Activated CD4-positive, alpha-beta T cell treated with anti-CD3 and anti-CD28 coated beads for 24 hours (primary cell): ENCODE measurements at places on chromosomes 6 and 20.

GRCh38 chr6:43578748-43579147 is 2.8 kb downstream of the POLH start:
- no peak for DNase-seq

DNA sequence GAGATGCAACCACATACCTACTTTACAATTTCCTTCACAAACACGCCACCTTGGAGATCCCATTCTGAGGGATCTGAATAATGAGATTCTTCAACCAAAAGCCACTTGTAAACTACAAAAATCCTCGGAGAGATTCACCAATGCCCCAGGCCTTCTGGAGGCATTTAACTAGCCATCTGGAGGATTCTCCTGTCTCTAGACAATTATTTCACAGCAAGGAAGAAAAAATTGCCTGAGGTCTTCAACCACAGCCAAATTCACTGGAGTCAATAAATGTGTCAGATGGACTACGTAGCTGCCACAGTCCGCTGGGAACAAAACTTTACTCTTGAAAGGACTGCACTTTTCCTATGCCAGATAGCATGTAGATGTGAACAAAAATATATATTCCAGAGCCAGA is 19.0 kb upstream of the DCDC2 start:
- DNase-seq, result no peak

DNA sequence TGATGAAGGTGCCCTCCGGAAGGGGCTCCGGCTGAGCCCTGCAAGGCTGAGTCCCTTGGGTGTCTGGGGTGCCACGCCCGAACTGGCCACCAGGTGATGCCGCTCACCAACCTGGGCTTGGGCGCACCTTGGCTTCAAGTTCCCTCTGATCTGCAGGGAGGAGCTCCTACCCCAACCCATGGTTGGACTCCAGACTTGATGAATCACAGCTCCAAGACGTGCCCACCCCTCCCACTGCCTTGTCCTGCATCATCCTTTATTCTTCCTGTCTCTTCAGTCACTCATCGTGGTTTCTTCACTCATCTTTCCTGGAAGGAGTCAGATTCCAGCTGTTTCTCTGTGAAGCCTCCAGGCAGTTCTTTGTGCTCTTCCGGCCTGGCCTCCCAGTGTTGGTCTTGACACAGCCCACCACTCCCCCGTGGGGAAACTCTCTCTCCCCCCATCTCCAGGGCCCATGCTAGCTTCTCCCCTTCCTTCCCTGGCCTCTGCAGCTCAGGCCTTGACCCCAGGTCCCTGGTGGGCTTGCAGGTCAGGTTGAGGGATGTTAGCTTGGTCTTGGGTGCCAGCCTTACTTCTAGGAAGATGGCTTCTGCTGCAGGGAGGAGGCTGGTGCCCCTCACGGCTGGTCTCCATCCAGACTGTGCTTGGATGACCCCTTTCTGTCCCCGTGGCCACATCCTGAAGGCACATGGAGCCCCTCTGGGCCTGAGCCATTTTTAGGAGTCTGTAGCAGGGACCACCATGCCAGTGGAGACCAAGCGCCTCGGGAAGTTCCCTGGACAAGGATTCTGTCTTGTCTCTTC is 2.6 kb upstream of the ZBP1 start:
- peak; percentile 44 for DNase-seq

GRCh38 chr6:142686507-142686887 is 258.5 kb downstream of the HIVEP2 start:
- DNase-seq, result no peak

DNA sequence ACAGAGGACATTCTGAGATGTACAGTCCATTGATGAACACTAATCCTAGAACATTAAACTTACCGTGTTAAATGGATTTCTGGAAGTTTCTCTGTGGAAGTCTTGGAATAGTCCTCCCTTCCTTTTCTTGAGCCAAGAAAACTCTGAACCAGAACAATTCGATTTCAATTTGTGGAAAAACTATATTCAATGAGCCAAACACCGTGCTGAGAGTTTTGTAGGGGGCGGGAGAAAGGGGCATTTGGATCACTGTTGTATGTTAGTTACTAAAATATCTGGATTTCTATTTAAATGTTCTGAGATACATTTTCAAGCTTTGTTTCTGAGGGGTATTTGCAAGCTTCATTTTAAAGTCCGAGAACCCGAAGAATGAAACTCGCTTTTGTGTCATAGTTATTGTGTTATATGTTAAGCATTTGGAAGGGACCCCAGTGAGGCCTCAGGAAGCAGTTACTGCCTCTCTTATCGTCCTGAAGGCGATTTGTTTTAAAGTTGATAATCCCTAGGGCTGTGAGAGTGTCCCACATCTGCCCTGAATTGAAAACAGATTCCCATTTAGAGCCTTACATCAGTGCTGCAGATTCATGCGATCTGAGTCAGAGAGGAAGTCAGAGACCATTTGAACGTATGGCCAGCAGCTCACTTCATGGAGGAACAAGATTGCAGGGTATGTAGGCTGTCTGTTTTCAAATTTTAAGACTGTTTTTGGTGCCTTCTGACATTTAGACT is 70.8 kb upstream of the SASH1 start:
- DNase-seq, result no peak

DNA sequence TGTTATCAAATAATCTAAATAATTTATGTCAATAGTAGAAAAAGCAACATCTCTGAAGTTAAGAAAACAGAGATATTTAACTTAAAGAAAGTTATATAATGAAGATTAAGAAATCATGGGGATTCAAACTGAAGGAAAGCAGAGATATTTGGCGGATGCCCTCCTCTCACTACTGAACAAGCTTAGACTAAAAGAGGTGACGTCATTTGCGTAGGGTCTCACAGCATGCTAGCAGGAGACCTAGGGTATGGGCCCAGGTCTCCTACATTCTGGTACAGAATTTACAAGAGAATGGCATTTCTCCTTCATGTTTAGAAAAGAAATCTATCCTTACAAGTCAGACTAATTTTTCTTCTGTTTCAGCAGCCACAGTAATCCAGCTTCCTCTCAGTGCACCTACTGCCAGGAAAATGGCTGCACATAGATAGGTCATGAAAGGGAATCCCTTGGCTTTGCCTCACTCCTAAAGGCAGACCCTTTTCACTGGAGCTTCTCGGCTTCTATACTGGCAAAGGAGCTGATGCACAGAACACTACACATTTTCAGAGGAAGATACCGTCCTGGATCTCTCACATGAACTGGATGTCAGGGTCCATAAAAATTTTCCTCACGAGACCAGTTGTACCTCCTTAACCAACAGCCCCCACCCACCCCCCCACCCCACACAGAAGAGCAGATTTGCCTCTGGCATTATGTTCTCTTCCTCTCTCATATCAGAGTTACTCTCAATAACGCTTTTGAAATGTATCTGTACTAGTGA is 41.8 kb upstream of the DST start:
- no peak for DNase-seq

DNA sequence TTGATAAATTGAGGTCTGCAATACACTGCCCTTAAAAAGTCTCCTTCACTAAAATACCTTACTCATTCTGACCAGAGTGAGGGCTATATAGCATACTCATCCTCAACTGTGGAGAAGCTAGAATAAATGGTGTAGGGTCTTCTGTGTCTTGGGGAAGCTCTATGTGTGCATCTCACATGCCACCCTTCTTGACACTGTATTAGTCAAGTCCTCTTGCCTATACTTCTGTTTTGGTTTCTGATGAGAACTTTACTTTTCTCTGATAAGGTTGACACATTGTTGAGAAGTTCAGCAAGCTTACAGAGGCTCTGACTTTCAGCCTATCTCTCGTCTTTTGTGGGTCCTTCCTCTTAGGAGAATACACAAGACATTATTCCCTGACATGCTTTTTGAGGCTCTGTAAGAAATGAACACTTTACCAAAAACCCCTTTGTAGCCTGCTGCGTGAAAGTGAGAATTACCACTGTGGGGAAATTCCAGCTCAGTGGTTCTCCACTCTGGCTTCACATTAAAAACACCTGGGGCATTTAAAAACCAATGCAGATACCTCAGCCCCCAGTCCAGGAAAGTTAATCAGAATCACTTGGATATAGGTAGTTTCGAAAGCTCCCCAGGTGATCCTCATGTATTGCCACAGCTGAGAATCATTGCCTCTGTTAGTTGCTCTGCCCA is 372.1 kb upstream of the HS3ST5 start:
- DNase-seq, result no peak

DNA sequence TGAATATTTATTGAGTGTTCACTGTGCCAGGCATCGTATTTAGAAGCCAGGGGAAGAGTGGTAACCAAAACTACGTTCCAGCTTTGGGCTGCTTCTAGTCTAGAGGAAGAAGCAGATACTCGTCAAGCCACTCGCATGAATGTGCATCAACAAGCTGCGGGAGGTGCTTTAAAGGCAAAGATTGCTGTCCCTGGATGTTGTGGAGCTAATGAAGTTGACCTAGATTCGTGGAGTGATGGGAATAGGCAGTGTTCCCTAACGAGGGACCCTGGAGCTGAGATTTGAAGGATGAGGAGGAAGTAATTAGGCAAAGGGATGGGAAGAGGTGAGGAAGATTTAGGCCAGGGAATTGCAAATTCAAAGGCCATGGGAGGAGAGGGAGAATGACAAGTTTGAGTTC is 118.9 kb downstream of the TMEM170B start:
- no peak for DNase-seq

GRCh38 chr6:12719017-12719416 is 2.5 kb downstream of the PHACTR1 start:
- DNase-seq, result no peak

DNA sequence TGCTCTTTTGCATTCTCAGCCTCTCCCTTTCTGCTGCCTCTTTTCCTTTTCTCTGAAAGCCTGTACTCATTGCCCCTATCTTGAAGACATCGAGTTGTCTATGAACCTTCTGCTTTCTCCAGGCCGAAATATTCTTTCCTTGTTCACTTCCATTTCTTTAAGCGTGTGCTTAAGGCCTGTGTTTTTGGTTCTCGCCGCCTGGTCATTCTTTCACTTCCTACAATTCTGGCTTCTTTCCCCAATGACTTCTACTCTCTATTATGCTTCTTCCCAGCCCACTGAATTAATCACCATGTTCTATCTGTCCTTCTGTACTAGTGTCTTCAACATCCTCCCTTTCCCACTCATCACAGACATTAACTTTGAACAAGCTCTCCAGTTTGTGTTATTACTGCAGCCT is 69.6 kb downstream of the C6orf52 start:
- DNase-seq, result no peak

DNA sequence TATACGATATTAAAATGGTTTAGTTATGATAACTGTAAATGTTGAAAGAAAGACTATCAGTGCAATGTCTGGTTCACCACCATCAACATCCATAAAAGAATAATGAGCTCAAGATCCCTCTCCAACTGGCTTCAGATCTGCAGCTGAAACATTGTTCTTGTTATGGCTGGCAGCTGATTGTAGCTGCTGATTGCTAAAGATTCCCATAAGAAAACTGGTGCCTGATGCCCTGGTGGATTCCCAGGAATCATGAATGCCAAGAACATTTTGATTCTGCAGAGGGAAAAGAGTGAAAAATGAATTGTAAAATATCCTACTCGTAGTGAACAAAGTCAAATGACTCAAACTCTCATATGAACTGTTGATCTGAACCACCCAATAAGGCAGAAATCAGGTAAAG is 1160.2 kb downstream of the EPHA7 start:
- no peak for DNase-seq

GRCh38 chr20:34385464-34385863 is 22.4 kb downstream of the ITCH start:
- no peak for DNase-seq

DNA sequence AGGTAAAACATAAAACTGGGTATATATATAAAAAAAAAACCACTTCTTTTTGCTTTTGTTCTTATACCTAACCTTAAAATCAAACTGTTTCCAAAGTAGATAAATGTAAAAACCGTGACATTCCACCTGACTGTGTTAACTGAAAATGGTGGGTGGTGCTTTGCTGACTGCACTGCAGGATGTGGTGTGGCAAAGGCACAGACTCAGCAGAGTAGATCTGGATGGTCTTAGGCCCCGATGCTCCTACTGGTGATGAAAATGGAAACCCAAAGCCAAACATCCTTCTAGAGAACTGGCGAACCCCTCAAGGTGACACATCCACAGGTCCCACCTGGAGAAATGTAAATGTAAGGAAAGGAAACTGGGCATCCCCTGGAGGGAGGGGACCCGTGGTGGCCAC is 8.9 kb downstream of the TGIF2 start:
- no peak for DNase-seq

DNA sequence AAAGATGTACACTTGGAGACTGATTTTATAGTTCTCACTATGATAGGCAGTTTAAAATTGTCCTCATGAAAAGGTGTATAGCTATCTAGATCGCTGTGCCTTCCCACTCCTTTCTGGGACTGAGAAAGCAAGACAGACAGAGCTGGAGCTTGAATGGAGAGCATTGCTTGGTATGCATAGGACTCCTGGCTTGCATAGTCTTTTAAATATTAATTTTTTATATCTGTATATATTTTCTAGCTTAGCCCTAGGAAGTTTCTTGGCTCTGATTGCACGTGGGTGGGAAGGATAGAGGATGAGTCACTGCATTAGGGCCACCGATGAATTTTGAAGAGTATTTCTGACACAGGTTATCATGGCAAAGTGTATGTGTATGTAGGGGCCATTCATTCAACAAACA is 150.0 kb upstream of the SPACA1 start:
- no peak for DNase-seq

GRCh38 chr6:52352239-52353018 is 9.5 kb upstream of the PAQR8 start:
- no peak for DNase-seq

DNA sequence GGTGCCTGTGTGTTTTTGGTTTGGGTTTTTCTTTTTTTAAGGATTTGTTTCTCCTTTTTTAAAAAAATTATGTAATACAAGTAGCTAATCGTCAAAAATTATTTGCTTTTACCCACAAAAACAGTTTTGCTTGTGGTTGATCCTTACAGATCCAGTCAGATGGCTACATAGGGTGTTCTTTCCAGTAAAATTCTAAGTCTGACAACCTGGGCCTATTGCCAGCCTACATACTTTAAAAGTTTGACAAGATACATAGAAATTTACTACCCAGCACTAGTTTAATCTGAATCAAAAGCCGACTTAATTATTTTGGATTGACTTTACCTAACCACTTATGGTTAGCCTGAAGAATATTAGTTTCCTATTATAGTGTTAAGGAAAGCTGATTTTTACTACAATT is 2.1 kb upstream of the SOX4 start:
- no peak for DNase-seq

- no peak for DNase-seq
Observed at GRCh38 chr6:20693466-20694063, 159.3 kb downstream of the CDKAL1 start.

DNA sequence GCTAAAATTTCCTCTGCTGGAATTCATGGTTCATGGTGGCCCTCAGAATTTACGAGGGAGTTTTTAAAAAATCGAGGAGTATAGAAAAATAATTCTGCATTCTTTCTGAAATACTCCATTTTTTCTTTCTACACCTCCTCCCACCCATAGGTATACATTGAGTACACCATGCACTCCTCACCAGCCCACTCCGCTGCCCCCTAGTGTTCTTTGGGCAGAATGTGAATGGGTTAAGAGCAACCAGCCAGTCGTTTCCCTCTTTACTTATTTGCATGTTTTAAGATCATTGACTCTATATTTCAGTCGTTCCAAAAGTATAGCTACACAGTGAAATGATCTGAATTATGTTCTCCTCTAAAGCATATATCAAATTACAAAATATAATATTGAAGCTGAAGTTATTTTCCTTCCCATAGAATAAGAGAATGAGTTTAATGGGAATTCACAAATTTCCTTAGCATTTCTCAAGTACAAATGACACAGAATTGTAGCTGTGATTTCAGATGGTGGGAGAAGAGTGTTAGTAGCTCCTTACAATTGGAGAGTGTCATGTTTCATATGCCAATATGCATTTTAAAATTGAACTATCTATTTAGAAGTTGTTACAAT is 977.7 kb upstream of the SLC35B3 start:
- no peak for DNase-seq
